Amniotic stem cell (primary cell): ENCODE measurements at places on chromosomes 7 and 10.

DNA sequence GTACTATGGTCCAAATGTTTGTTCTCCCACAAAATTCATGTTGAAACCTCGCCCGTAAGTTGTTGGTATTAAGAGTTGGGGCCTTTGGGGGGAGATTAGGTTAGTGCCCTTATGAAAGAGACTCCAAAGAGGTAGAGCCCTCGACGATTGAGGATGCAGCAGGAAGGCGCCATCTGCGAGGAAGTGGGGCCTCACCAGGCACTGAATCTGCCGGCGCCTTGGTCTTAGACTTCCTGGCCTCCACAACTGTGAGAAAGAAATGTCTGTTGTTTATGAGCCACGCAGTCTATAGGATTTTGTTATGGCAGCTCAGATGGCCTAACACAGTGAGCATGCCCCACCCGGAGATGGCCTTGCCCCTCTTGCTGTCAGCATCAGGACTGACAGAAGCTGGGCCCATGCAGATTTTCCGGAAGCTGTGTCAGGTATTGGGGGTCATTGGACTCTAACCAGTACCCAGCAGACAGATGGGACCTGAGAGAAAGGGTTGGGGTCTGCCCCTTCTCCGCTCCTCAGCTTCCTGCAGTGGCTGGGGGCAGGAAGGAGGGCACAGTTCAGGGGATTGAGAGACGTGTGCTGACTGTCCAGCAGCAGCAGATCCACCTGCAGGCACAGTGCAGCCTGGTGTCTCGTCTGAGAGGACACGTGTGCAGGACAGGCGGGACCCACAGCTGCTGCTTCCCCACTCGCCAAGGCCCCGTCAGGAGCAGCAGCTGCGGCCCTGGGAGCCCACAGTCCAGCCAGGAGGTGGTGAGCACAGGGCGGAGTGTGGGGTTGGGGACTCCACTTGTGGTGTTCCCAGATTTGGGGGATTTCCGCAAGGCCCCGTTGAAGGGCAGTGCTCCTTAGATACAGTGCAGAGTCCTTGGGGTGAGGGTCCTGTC, 47.8 kb downstream of the MGMT start:
- no peak for DNase-seq

- no peak for DNase-seq
These were observed 11.8 kb downstream of the MACROH2A2 start for GRCh38 chr10:70064486-70064885.

DNA sequence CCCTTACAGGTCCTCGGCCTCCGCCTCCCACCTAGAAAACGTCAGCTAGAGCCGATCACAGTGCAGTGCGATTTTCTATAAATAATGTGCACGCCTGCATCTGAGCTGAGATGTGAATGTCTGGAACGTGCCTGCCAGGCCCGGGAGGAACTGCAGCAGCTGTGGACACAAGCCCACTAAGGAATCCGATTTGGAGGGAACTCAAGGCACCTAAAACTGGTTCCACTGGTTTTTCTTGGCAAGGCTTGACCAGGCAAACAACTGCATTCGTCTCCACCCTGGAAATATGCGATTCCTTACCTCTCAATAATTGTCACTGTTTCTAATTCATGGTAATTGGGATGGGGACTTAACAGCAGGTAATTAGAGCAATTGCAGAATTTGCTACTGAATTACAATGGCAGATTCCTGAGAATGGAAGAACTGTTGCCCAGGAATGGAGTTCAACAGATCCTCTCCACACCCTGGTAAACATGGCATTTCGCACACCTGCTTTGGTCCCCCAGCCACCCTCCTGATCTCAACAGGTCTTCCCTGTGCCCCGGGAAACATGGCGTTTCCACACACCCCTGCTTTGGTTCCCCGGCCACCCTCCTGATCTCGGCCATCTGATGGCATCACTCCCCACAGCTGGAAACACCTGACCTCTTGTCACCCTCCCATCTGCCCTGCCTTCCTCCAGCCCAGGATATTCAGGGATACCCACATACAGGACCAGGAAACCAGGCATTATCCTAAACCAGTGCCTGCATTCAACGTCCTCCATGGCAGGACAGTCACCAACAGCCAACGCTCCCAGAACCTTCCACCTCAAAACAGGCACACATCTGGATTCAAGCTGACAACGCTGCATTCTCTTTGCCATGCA, 76.0 kb downstream of the DIP2C start:
- DNase-seq, result no peak

DNA sequence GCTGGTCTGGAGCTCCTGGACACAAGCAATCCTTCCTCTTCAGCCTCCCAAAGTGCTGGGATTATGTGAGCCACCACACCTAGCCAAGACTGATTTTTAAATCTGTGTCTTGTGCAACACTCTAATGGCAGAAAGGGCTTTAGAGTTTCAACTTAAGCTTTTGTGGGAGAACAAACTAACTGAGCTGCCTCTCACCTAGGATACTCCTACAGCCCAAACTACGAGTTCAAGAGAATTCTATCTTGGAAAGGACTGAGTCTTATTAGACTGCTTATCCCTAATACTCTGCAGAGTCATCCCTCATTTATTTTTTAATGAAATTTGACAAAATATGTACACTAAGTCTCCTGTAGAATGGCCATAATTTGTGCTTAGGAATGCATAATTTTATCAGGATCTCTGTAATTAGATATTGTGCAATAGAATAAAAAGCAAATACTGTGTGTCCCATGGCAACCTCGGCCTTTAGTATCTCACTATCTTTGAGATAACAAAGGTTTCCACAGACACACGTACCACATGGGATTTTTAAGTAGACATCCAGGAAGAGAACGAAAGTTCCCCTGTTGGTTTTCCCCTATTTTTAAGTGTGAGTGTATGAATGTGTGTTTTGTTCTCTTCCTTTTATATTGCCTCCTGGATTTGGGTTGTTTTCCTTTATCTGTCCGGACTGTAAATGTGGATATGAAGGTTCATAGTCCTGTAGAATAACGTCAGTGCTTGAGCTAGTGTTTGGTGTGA, 199.4 kb upstream of the TCF7L2 start:
- no peak for DNase-seq

DNA sequence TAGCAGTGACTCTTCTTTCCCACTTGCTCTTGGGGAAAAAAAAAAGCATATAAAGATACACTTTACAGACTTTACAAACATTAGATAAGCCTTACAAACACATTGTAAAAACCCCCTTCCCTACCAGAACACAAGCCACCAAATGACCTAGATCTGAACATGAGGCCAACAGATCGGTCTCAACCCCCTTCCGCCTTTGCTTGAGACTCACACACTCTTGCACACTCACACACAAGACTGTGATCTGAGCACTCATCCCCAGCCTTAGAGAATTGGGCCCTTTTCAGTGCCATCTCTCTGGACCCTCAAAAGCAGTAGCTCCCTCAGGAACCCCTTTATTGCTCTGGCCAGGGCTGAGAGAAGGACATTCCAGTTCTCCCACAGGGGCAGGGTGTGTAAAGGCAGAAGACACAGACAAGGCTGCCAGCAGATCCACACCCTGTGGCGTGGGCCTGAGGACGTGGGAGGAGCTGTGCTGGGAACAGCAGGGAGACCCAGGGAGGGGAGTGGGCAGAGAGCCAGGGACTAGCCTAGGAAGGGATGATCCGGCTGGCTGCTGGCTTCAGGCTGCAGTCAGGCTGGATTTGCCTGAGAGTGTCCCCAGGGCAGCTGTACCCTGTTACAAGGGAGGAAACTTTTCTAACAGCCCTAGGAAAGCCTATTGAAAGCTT, 206.7 kb downstream of the KIAA1217 start:
- no peak for DNase-seq

DNA sequence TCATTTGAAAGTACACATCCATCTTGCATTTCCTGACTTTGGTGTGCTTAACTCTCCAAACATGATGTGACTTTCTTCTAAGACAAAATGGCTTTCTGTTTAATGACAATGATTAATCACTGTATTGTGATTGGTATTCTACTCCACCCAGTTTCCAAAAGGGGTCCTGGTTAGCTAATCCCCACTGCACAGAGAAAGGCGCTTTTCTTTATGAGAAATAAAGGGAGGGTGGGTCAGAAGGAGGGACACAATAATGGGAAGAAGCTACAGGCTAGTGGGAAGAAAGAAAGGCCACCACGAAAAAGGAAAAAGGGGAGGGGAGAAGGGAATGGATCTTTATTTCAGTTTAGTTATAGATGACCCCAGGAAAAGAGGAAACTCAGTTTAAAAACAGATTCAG, 69.2 kb downstream of the PRTFDC1 start:
- DNase-seq, result no peak

- DNase-seq, result no peak
These were observed 18.0 kb downstream of the CAMK2B start for GRCh38 chr7:44307301-44307900.

- no peak for DNase-seq
These were observed 66.8 kb downstream of the ITGB1 start for GRCh38 chr10:32891261-32891660.

DNA sequence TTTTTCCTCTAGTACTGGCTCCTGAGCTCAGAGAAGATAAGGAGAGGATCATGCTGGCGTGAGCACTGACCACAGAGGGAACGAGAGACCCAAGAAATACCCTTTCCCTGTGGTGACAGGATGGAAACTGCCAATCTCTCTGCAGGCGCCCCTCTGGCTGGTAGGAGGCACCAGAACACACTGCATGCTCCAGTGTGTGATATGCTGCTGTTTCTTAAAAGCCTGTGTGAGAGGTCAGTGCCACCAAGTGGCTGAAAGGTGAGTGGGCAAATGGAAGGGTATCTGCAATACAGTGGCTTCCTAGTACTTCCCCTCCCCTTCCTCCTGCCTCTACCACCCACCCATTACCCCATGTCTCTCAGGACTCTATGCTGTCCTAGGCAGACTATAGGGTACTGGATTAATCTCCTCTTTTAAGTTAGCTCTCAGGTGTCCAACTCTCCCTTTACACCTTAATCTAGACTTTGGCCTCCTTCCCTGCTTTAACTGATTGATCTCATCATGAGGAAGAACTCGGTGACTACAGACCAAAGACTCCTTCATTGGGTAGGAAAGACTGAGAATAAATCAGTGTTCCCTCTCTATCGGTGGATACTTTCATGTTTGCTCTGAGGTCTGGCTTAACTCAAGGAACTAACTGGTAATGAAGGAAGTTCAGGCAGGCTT, 283.6 kb downstream of the ADRA2A start:
- no peak for DNase-seq

GRCh38 chr7:20385126-20385525, 54.4 kb downstream of the ITGB8 start:
- DNase-seq, result peak; percentile 59

GRCh38 chr7:53658951-53659350, 623.5 kb downstream of the POM121L12 start:
- no peak for DNase-seq

DNA sequence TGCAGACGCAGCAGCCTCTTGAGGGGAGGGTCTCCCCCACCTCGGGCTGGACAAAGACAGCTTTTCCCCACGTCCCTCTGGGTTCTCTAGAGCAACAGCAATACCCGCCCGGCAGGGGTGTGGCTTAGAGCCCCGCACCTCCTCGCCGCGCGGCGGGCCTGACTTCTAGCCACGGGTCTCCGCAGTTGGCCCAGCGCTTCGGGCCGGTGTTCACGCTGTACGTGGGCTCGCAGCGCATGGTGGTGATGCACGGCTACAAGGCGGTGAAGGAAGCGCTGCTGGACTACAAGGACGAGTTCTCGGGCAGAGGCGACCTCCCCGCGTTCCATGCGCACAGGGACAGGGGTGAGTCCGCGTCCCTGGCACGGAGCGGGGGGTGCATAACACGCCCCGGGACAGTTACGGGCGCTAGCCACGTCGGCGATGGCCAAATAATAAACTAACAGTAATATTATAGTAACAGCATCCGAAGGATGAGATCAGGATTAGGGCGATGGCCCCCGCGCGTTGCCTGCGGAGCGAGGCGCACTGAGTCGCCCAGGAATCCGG, 1.2 kb downstream of the CYP2E1 start:
- no peak for DNase-seq

- no peak for DNase-seq
These were observed 287.6 kb upstream of the HGF start for GRCh38 chr7:82057476-82057875.

GRCh38 chr7:42170724-42171123, 66.3 kb downstream of the GLI3 start:
- DNase-seq, result no peak

GRCh38 chr10:86824151-86824550, 67.7 kb downstream of the BMPR1A start:
- DNase-seq, result no peak

DNA sequence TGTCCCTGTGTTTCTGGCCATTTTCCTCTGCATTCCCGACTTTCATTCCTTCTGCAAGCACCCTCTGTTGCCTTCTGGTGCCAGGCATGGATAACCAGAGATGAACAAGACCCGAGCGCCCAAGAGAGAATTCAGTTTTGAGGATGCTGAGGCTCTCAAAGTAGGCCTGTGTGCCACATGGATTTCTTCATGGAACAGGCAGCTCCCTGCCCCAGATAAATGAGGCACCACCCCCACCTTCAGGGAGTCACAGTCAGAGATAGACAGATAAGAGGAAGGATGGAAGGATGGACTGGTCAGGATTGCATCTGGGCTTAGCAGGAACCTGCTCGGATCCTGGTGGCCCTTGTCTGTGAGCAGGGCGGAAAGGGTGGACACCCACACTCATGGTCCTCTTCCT, 49.4 kb downstream of the ADCYAP1R1 start:
- no peak for DNase-seq

- DNase-seq, result no peak
These were observed 72.5 kb downstream of the TAF3 start for GRCh38 chr10:7890781-7891180.

GRCh38 chr10:62133618-62134017, 135.0 kb downstream of the RTKN2 start:
- DNase-seq, result no peak

DNA sequence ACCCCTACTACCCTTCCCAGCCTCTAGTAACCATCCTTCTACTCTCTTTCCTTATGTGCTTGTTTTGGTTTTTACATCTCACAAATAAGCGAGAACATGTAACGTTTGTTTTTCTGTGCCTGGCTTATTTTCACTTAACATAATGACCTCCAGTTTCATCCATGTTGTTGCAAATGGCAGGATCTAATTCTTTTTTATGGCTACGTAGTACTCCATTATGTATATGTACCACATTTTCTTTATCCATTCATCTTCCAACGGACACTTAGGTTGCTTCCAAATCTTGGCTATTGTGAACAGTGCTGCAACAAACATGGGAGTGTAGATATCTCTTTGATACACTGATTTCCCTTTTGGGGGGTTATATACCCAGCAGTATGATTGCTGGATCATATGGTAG, 33.6 kb upstream of the SLC26A4 start:
- DNase-seq, result no peak
